ENCODE measurements at places on chromosomes 13 and 19.
A peak's percentile ranks its signal among the peaks of the same experiment; 100 is the strongest.

DNA sequence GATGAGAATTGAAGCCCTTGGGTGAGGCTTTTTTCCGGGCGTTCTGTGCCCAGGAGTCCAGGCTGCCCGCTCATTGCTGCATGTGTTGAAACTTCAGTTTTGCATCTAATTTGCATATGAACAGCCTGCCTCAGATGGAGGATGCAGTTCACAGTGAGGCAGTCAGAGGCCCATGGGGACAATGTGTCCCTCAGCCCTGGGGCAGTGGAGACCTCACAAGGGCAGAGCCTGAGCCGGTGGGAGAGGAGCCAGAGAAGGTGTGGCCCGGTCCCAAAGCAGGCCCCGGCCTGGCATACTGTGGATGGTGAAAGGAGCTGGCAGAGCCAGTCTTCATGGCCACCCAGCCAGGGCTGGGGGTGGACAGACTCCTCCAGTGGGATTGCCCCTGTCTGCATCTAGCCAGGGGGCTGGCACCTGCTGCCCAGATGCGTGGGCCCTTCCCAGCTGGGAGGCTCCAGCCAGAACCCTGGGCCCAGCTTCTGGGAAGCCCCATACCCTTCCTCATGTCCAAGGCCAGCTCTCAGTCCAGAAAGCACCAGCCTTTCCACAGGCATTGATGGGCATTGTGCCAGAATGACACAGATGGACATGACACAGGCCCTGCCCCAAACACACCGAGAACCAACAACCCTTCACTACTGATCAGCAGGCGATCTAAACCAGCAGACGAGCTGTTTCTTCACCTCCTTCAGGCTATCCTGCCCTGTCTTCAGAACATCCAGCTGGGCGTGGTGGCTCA lies 32.9 kb upstream of the KCTD15 start:
- DNase-seq: no peak

DNA sequence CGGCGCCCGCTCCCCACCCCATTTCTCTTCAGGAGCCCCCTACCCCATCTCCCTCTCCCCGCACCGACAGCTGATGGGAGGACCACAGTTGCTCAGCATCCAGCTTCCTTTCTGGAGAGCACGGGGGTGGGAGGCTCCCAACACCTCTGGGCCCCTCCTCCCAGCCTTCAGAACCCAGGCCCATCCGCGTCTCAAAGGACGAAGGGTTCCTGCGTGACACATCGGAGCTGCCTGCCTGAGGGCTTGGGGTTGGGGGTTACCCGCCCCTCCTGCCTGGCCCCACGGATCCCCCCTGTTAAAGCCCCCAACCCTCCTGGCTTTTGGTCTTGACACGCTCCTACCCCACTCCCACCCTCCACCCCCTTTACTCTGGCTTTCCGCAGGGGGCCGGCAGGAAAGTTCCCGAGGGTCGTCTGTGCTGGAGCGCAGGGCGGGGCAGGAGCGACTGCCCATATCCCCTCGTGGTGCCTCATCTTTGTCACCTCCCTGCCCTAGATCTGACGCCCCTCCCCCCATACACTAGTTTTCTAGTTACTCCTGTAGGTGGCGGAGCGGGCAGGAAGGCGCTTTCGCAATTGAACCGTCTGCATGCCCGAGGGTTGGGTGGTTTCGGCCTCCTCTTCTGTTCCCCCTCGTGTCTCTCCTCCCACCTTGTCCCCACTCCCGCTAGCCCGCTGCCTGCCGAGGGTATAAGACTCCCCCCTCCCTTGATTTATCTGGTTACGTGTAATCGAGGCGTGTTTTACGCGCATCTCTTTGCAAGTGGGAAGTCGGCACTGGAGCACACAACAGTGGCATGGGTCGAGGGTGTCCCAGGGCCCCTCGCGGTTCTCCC lies 924 bp downstream of the TRAPPC5 start:
- DNase-seq: peak; percentile 19

GRCh38 chr13:109694972-109695371 lies 91.4 kb downstream of the IRS2 start:
- DNase-seq: no peak

DNA sequence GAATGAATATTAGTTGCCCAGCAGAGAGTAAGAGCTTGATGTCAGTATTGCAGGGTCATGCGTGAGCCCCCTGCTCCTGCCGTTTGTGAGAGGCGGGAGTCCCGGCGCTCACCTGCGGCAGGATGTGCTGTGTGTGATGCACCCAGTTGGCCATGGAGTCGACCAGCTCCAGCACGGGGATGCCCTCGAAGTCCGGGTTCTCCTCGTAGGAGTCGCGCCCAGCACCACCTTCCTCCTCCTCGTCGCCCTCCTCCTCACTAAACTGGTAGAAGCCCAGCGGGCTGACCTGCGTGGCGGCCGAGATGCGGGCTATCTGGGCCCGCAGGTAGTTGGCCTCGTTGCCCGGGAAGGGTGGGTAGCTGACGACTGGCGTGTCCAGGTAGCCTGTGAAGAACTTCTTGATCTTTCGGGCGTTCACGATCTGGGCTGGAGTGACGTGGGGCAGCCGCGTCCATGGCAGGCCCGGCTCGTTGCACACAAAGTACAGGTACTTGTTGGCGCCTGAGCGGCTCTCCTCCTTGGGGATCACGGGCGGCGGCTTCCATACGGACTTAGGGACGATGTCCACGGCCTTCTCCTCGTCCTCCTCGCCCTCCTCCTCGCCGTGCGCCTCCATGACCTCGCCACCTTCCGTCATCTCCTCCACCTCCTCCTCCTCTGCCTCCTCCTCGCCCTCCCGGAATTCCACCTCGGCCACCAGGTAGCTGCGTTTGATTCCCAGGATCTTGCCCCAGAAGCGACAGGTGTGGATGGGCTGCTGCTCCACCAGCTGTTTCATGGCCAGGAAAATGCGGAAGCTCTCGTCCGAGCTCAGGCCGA lies 10.8 kb downstream of the RSPH6A start:
- no peak for DNase-seq

GRCh38 chr13:113531041-113531873 lies 40.7 kb upstream of the DCUN1D2 start:
- DNase-seq: no peak

- no peak for DNase-seq
Measured at GRCh38 chr19:51676566-51677083, 16.5 kb upstream of the SPACA6 start.

DNA sequence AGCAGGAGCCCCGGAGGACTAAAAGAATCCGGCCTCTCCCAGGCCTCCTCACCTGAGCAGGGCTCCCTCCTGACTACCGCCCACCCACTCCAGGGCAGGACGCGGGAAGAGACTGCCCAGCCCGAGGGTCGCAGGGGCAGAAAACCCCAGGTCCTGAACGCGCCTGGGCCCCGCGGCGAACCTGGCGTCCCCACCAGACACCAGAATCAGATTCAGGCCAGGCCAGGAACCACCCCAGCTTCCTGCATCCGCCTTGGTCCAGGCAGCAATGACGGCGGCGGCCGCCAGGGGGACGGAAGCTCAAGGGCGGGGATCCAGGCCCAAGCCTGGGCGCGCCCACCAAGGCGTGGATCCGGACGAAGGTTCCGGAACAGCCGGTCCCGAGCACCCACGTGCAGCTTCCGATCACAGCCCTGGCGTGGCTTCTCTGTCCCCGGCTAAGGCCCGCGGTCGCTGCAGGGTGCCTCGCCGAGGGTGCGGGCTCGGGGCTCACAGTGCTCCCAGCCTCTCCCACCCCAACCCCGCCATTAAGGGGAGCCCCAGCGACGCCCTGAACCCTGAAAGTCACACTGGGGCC lies 3.6 kb downstream of the LGALS7 start:
- peak; percentile 4 for DNase-seq

GRCh38 chr13:22320991-22321390 lies 650.1 kb downstream of the FGF9 start:
- DNase-seq: no peak

DNA sequence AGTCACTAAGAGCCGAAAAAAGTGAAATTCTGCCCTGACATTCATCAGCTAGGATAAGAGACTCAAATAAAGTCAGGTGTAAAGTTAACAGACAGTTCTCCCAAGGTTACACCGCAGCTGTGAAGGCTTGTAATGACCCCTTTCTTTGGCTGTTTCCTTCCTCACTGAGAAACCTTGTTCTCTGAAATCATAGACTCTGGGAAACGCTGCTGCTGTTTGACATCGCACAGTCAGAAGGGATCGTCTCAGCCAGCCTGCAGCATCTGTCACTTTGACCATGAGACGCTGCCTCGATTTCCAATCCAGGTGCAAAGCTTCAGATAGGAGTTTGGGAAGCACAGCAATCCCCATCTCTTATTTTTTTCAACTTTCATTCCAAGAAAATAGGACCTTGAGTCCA lies 678 bp downstream of the BCAT2 start:
- DNase-seq: no peak

DNA sequence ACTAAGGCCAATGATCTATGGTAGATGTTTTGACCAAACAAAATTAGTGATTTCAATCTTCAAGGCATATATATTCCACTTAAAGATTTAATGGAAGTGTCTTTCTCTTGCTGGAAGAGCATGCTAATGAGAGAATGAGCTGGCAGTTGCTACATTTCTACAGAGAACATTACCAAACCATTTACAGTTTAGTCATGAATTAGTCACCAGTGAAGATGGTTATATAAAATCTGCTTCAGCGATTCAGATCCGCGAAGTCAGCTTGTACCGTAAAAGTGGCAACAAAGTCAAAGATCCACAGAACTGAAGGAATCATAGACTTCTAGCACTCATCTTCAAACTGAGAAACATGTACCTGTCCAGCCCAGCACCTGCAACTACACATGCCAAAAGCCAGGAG lies 156.3 kb downstream of the SLITRK5 start:
- no peak for DNase-seq

DNA sequence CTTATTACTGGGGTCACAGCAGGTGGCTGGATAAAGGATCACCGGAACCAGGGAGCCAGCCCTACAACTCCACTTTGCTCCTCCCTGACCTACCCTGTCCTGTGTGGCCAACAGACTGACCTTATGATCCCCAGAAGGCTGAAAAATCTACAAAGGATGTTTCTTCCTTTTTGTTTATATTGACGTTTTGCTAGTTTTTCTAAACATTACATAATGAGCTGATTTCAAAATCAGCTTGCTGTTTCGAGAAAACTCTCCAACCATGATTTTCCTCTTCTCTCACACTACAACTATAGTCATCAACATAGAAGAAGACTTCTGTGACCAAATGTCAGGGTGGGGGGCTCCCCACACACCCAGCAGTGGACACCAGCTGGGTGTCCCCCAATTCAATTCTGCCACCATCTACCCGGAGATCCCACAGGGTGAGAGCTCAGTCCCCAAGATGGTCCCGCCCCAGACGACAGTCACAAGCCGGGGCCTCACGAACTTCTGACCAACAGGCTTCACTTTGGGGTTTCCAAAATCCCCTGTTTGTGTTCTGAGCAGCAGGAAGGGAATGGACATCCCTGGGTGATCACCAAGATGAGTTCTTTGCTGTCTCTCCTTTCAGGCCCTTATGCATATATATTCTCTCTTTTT lies 35.0 kb downstream of the ZNF536 start:
- DNase-seq: no peak

DNA sequence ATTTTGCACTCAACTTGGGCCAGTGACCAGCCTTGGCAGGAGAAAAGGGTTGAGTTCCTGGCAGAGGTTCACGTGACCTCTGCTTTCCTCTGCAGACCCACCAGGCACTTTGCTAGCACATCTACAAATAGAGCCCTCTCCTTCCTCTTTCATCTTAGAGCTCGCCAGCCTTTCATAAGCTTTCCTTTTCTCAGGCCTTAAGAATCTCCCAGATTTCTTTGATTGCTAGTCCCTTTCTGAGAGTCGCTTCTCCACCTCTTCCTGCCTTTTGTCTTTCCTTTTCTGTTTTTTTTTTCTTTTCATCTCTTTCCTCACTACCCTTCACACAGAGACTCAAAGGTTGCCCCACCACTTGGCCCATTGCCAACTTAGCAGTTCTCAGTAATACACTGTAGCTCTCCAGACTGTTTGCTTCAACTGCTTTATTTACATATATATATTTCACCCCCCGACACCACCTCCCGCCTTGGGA lies 375.7 kb upstream of the SPRY2 start:
- DNase-seq: no peak

- no peak for DNase-seq
Measured at GRCh38 chr13:95003019-95003813, 290.9 kb upstream of the SOX21 start.

DNA sequence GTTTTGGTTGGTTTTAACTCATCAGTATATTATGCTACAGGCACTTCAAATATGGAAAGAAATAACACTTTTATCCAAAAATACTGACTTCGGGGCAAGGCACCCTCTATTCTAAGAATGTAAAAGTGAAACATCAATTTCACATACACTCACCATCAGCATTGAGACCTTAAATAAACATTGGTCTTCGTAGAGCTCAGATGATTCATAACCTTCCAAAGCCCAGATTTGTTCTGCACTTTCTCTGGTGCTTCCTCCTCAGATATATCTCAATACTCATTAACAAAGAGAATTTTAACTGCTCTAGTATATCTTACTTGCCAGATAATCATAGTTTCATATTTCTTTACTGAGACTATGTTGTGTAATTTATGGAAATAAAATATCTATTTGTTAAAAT lies 794.3 kb downstream of the LIG4 start:
- peak; percentile 43 for DNase-seq

- DNase-seq: no peak
Measured at GRCh38 chr19:37876032-37876431, 30.4 kb downstream of the WDR87 start.

GRCh38 chr13:48949566-48950500 lies 25.9 kb upstream of the FNDC3A start:
- no peak for DNase-seq

DNA sequence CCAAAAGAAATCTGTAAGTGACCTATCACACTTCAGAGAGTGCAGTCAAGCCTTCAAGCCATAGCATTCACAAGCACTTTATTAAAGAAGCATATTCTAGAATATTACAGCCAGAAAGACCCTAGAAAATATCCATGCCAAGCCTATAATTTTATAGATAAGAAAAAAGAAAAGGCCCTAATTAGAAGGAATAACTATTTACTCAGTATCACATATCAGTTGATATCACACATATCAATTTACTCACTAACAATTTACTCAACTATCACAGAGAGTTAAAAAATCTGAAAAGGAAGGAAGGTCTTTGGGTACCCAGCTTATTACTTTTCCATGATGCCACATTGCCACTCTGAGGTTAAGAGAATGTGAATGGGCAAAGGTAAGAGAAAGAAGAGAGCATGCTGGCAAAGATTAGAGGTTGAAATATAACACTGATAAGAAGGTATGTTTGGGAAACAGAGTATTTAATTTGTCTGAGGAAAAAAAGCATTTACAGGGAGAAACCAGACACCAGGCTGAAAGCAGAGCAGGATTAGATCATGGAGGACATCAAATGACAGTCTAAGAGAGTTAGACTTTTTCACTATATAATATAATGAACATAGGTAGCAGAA lies 186.2 kb downstream of the VWA8 start:
- no peak for DNase-seq

GRCh38 chr19:6644796-6645195 lies 25.2 kb downstream of the TNFSF14 start:
- no peak for DNase-seq

- DNase-seq: no peak
Measured at GRCh38 chr13:21402586-21403307, 56.4 kb downstream of the ZDHHC20 start.

- no peak for DNase-seq
Measured at GRCh38 chr19:31749231-31749630, 400.0 kb upstream of the TSHZ3 start.

- no peak for DNase-seq
Measured at GRCh38 chr19:15331419-15332310, 674 bp downstream of the BRD4 start.

All from amniotic stem cell (primary cell).